ENCODE measurements at places on chromosomes 12 and 14.

GRCh38 chr12:104439137-104439536 lies 17.6 kb upstream of the CHST11 start:
- DNase-seq, result no peak

DNA sequence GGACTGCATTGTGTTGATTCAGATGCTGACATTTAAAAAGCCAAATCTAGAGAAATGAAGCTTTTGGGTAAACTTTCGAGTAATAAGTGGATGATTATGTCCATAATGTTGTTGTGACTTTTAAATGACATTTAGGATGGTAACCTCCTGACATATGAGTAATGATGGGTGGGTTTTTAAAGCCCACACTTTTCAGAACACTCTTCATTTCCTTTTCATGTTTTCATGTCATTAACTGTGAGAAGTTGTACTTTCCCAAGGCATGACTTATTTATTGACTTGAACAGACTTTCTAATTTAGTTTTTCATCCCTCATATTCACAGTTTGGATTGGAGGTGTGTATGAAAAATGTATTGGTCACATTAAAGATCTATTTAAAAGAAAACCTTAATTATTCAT lies 35.5 kb downstream of the RGS6 start:
- DNase-seq, result no peak

DNA sequence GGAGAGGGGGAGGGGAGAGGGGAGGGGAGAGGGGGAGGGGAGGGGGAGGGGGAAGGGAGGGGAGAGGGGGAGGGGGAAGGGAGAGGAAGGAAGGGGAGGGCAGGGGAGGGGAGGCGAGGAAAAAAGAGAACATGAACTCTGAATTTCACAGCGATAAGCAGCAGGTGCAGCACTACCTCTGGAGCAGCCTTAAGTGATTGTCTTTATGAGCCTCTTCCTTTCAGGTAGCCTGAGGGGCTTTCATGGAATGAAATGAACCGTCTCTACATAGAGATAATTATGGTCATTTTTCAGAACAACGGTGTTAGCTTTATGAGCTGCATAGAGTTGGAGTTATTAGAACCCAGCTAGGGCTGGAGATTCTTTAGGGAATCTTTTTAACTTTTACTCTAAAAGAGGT lies 18.1 kb upstream of the PTCSC3 start:
- no peak for DNase-seq

- no peak for DNase-seq
These were observed 368.6 kb downstream of the BCL11B start for GRCh38 chr14:98903371-98903770.

DNA sequence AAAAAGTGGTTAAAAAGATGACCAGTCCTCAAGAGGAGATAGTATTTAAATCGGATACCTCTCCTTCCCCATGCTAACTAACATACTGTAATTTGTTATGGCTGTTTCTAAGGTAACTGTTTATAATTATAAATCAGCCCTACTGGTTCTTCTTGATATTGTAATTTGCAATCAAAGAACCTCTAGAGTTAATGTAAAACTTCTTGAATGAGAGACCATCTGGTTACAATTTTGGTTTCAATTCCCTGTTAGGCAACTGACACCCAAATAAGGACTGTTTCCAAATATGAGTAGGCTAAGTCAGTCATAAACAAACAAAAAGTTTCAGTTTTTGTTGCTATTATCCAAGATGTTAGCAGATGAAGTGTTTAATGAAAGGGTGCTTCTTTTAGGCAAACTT lies 120.2 kb upstream of the DNM1L start:
- DNase-seq, result no peak

DNA sequence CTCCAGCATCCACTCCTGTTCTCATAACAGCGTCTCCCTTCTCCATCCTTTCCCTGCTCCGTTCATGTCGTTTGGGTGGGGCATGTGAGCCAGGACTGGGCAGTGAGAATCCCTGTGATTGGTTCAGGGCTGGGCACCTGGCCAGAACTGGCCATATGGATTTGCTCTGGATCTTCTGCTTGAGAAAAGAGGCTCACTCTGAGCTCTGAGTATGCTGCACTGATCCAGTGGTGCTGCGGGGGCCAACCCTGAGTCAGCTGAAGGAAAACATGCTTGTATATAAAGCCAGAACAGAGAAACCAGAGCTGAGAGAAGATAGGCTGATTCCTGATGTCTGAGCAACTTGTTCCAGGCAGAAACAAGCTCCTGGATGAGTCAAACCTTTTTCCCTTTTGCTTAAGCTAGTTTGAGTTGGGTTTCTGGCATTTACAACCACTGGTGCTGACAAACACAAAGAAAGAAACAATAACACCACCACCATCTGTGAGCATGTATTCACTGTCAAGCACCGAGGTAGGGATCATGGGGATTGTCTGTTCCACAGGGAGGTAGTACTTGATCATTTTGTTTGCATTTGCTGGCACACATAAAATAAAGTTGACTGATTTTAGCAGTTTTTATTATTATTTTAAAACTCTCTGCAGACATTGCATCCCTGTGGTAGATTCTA lies 14.0 kb upstream of the HPD start:
- peak; percentile 65 for DNase-seq

DNA sequence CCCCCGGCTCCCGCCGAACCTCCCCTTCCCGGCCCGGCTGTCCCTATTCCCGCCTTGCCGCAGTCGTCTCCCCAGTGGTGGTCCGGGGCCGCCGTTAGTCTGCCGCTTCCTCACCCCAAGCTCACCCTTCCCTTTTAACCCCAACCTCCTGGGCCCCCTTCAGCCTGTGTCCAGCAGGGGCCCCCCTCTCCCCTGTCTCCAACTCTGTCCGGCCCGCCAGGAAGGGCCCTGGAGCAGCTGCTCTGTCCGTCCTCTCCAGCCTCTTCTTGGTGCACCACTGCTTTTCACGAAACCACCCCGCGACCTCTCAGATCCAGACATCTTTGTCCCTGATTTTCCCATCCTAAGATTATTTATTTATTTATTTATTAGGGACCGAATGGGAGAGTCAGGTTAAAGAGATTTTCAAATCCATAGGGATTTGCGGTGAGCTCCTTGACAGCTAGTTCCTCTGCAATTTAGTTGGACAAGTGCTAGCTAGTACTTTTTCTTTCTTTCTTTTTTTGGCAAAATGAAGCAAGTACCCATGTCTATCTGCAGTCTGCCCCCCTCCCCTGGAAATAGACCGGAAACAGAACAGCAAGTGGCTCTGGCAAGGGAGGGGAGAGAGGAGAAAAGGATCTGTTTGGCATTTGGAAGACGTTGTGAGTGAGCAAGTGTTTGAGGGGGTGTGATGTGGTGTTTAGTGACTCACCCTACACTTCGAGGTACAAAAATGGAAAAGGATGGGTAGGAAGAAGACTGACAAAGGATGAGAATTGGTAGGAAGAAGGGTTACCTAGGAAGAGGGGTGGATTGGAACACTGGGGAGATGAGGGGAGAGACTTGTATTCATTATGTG lies 632 bp downstream of the UBR7 start:
- peak; percentile 41 for DNase-seq

DNA sequence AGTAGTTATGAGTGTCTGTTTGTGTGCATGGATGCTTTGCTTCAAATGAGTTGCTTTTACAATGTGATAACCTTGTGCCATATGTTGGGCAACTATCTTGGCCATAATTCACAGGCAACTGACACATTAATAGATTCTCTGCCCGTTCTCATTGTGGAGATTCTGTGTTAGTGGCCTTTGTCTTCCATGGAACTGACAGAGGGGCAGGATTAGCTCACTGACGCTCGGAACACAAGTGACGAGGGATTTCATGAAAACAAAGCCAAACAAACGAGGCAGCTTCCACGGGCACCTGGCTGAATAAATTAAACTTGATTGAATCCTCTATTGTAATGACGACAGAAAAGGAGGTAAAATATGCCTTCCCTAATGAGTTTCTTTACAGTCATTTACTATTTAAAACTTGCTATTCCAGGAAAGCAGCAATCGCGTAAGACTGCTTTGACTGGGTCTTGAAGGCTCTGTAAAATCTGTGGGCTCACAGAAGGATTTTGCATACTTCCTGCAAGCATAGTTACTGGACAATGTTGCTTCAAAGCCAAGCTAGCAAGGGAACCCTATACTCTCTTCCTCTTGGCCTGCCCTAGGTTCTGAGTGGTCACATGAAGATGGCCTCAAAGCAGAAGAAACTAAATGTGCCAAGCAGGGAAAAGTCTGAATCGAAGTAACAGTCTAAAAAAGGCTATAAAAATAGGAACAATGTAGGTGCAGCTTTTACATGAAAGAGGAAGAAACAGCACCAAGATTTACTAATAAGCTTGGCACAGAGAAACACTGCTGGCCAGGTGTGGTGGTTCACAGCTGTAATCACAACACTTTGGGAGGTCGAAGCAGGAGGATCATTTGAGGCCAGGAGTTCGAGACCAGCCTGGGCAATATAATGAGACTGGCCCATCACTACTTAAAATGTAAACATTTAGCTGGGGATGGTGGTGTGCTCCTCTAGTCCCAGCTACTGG lies 28.1 kb upstream of the SINHCAF start:
- no peak for DNase-seq

- DNase-seq, result no peak
These were observed 66.1 kb downstream of the SIX6 start for GRCh38 chr14:60575008-60575407.

DNA sequence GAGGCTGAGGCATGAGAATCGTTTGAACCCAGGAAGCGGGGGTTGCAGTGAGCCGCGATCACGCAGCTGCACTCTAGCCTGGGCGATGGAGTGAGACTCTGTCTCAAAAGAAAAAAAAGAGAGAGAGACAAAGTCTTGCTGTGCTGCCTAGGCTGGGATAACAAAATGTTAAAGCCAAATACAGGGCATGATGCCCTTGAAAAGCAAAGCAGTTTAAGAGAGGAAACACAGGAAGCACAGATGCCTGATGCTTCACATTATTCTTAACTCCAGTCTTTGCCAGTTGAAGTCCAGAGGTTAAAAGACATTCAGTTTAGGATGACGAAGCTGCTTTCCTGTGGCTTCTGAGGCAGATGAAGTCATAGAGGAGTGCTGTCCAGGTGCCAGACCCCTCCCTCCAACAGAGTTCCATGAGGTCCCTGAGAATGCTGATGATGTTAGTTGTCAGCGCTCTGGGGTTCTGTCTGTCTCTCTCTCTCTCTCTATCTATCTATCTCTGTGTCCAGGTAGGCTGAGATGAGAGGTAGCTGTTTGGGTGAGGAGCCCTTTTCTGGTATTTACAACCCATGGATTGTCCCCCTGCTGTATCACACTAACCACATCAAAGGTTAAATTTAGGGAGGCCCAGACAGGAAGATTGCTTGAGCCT lies 4.9 kb upstream of the MRPL52 start:
- DNase-seq, result no peak

- peak; percentile 32 for DNase-seq
These were observed 436 bp downstream of the VPS33A start for GRCh38 chr12:122265886-122266229.

DNA sequence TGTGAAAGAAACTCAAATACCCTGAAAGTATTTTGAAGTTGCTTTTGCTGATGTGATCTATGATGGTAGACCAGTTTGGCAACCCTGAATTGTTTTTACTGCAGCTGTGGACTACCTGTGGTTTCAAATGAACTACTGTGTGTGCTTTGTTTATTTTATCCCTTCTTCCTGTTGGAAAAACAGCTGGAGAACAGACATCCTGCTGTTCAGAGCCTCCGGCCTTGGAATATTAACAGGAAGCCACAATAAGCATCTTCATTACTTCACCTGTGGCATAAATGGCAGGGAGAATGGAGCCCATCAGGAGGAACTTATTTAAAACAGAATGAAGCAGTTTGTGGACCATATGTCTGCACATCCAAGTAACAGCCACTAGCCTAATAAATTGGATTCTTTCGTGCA lies 104.8 kb downstream of the DUSP6 start:
- no peak for DNase-seq

DNA sequence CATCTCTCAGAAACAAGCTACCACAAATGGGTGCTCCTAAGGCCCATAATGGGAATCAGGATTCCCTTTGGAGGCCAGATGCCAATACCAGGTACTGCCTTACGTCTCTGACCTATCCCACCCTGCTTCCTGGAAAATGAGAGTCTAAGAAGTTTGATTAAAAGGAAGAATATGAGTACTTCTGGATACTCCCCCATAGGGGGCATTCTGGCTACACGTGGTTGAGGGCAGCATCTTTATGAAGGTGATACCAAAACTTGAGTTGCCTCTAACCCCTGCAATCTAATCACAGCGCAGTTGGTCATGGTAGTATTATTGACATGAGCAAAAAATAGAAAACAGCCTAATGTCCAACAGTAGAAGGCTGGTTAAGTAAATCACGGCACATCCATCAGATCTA lies 184.2 kb upstream of the LHX5 start:
- no peak for DNase-seq

DNA sequence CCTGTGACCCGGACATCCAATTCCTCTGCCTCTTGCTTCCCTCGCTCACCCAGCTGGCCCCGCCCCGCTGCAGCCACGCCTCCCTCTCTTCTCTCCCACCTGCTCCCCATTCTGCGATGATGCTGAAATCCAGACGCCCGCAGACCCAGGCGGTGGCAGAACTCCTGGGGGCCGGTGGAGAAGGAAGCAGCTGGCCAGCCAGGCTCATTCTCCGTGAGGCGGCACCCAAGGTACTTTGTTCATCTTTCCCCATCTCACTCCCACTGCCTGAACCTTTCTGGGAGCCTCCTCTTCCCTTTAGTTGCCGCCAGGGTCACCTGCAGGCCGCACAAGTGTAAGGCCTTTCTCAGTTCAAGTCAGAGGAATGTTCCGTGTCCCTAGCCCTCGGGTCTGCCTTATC lies 35.7 kb downstream of the FOXN4 start:
- DNase-seq, result no peak

- DNase-seq, result no peak
These were observed 72.2 kb downstream of the ST8SIA1 start for GRCh38 chr12:22262309-22262708.
